ENCODE measurements at places on chromosomes 3 and 15.

- peak; percentile 28 for DNase-seq
Observed at GRCh38 chr3:132399054-132399929, 18.0 kb upstream of the DNAJC13 start.

GRCh38 chr3:189494632-189495031 is 136.6 kb upstream of the TP63 start:
- no peak for DNase-seq

GRCh38 chr3:11509173-11510000 is 134.3 kb downstream of the VGLL4 start:
- peak; percentile 56 for DNase-seq

DNA sequence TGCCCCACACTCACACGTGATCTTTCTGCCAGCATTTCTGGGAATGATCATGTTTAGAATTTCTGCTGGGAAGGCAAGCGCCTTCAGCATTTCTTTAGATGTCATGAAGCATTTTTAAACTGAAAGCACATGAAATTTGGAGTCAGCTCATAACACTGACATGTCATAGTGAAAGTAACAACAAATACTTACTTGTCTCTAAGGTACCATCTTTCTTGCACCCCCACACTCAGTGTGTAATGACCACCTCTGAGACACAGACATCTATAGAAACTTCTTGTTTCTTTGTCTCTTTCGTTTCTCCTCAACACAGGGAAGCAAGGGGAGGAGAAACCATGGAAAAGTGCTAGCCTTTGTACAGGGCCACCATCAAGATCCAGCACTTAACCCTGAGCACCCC is 171.7 kb downstream of the RORA start:
- DNase-seq: no peak

GRCh38 chr3:99551520-99551919 is 86.9 kb upstream of the COL8A1 start:
- no peak for DNase-seq

GRCh38 chr15:45435124-45435903 is 57.0 kb upstream of the GATM start:
- no peak for DNase-seq

DNA sequence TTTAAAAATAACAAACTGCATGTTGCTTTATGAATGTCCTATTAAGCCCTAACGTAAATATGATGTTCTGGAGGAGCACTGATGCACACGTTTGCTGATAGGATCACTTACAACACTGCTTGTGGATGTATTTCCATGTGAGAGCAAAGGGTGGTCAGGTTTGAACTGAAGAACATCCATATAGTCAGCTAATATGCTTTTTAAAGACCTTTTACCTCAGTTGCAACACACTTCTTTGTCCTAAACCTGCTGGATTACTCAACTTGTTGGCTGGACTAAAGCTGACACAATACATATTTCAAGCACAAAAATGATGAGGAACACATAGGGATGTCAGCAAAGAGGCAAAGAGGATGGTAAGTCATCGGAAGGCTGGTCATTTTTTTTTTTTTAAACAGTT is 186.6 kb downstream of the TIGIT start:
- DNase-seq: no peak

- DNase-seq: no peak
Observed at GRCh38 chr15:49831206-49831965, 210.5 kb downstream of the DTWD1 start.

- DNase-seq: no peak
Observed at GRCh38 chr3:88141458-88142083, 8.2 kb upstream of the C3orf38 start.

DNA sequence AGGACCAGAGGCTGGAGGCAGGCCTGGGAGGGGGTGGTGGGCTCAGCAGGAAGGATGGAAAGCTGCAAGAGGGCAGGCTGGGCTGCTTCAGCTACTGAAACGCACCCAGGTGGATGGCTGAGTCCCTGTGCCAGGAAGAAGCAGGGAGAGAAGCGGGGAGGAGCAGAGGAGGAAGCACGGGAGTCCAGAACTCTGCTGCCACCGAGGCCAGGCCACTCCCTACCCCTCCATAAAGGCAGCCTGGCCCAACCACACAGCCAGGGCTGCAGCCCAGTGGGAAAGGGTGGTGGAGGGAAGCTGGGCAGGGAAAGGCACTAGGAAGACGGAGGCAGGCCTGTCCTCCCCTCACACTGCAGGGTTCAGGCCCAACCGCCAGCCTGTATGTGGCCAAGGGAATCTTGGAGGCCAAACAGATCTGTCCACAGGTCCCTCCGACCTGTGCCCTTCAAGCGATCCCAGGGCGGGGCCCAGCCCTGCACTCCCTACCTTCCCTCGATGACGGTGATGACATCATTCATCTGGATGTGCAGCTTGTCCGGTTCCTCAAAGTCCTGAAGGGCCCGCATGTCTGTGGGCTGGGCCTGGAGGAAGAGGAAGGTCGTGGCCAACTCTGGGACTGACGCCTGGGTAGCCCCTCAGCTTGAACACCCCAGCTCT is 30.5 kb downstream of the TNK2 start:
- no peak for DNase-seq

DNA sequence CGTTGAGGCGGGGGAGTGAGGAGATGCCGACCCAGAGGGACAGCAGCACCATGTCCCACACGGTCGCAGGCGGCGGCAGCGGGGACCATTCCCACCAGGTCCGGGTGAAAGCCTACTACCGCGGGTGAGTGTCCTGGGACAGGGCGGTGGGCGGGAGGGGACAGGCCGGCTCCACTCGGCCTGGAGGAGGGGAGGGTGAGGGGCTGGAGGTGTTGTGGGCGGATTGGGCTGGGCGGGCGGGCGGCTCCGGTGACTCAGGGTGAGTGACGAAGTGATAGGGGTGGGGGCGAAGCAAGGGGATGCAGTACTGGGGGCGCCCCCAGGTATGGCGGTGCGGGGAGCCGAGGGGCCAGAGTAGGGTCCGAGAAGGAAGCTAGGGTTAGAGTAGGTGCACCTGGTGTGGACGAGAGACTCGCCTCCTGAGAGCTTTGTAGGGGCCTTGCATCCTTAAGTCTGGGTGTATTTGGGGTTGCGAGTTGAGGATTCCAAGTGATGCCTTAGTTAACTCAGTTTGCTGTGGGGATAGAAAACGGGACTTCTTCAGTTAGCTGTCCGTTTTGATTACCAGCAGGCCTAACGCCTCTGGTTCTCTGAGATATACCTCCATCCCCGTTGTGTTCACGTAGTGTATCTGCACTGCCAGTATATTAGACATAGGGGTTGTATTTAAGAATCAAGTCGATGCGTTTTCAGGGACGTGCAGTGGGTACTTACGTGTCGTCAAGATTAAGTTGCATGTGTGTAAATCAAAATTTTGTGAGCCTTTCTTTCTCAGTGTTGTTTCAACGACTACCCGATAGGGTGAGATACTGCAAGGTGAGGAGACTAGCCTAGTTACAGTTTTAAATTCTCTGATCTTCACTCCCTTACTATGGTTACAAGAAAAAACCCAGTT is 670 bp downstream of the PRKCI start:
- DNase-seq: peak; percentile 29

DNA sequence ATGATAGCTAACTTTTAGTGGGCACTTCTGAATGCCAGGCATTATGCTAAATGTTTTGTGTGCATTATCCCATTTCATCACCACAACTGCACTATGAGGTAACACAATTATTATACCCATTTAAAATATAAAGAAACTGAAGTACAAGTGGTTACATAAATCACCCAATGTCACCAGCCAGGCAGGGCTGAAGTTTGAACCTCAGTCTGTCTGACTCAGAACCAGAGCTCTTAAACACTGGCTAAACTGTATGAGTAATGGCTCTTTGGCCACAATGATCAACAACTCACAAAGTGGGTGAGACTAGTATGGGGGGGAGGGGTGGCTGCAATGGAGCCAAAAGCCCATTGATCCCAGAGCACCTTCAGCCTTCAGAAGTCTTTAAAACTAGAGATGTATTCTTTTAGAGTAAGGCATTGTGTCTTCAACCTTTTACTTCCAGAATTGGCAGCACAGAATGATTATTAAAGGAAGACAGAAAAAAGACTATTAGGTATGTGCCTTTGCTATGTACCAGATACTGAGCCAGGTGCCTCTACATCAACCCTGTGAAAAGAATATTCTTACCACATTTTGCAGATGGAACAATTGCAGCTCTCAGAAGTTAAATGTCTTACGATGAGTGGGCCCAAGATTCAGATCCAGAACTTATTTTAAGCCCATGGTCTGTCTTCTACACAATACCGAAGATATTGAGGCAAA is 166.9 kb downstream of the UACA start:
- DNase-seq: peak; percentile 39

DNA sequence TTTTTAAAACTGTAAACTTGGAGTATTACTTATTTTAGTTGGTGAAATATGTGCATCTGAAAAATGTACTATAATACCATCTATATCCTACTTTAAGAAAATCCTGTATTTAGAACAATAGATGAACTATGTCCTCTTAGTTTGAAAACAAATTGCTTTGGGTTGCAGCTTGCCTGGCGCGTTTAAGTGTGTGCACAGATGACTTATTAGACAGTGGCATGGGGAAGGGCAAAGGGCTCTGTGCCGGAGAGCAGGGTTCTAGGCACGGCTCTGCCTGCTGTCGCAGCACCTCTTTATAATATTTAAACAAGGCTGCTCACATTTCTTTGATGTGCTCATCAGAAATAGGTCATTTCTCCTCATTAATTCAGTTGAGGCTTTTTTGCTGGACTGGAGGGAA is 10.0 kb downstream of the PXK start:
- no peak for DNase-seq

- no peak for DNase-seq
Observed at GRCh38 chr3:19216669-19217337, 68.5 kb downstream of the KCNH8 start.

- DNase-seq: peak; percentile 42
Observed at GRCh38 chr3:176514297-176514696, 683.0 kb downstream of the TBL1XR1 start.

DNA sequence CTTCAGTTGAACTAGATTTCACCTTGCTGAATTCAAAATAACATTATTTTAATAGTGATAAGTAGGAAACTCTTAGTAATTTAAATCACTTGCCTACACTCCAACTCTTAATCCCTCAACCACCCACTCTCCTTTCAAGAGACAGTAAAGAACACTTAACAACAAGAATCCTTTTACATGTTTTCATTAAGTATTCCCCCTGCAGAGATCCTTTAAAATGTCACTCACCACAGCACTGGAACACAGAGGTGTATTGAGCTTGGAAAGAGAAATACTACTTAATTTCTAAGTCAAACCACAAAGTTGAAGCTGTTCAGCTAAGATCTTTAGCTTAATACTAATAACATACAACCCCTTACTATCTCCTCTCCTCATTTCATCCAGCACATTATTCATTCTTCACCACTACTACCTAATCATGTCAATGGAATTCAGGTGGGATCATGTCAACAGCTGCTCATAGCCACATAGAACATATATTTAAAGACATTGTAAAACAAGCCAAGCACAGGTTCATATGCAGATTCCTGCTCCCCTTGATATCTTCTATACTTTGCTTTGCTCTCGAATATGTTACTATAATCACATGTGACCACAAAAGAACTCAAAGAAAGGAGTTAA is 40.5 kb downstream of the IMPG2 start:
- no peak for DNase-seq

- DNase-seq: no peak
Observed at GRCh38 chr15:50531163-50531562, 15.3 kb downstream of the USP50 start.

DNA sequence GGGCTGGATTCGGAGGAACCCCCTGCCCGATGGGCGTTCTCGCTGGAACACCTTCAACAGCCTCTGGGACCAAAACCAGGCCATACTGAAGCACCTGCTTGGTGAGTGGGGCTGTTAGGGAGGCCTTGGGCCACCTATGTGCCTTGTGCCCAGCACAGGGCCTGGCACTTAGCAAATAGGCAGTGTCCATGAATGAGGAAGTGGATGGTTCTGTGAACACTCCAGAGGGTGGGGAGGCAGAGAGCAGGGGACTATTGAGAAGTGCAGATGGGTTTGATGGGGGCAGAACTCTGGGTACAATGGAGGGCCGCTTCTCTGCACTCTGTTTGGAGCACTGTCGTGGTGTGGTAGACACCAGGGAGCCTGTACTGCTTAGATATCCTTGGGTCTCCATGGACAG is 1.5 kb downstream of the ECE2 start:
- DNase-seq: no peak

GRCh38 chr15:79562899-79563298 is 130.8 kb downstream of the MINAR1 start:
- DNase-seq: no peak

DNA sequence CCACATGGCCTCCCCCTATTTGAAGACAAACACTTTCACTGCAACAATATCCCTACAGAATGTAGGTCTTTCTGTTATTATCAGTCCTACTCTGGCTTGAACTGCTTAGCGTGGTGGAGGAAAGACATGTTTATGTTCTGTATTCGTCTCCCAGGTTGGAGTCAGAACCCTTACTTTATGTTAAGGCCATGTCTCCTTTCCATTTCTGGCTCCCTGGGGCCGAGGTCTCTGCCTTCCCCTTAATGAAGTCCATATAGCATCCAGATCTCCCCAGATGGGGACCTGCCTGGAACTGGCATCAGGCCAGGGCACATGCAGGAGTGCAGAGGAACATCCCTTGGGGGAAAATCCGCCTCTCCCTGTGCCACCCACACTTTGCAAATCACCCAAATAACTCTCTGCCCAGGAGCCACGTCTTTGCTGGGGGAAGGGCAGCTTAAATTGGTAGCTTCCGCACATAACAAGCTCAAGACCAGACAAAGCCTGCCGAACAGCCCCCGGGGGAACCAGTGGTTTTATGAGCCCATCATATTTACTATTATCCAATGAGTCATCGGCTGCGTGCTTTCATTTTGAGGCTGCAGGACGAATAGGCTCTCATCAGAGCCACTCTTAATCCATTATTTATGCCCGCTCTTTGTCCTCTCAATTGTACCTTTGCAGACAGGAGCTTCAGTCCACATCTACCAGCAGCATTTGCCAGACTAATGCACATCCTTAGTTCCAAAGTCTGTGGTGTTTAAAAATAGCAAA is 237.0 kb downstream of the UACA start:
- peak; percentile 15 for DNase-seq

DNA sequence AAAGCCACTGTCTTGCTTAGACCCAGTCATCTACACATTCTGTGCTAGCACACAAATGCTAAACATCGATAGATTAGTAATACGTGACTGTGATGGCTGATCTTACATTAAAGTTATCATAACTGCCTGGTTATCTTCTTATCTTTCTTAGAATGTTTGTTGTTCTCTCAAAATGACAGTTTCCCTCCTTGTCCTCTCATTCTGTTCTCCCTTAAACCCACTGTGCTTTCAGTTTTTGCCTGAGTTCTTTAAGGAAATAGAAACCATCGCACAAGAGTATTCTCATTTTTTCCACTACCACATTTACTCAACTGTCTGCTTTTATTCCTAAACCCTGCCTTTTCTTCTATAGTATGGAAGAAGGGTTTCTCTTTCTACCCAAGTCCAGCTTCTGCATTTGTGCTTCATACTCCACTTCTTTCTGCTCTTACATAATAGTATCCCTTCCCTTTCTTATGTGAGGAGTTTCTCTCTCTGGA is 17.1 kb downstream of the STX19 start:
- DNase-seq: no peak

- DNase-seq: no peak
Observed at GRCh38 chr3:156582532-156583183, 27.7 kb upstream of the SSR3 start.

GRCh38 chr3:116034794-116035193 is 410.5 kb downstream of the LSAMP start:
- DNase-seq: no peak

Measured in H54 (cell line).